Stimulated activated CD8-positive, alpha-beta memory T cell treated with anti-CD3 and anti-CD28 coated beads, Interleukin-4, amount 100 ng/mL, for 4 hours (primary cell): ENCODE measurements at places on chromosomes 4 and X.

- DNase-seq = no peak
Observed at GRCh38 chr4:156073976-156074375, 120.3 kb upstream of the CTSO start.

DNA sequence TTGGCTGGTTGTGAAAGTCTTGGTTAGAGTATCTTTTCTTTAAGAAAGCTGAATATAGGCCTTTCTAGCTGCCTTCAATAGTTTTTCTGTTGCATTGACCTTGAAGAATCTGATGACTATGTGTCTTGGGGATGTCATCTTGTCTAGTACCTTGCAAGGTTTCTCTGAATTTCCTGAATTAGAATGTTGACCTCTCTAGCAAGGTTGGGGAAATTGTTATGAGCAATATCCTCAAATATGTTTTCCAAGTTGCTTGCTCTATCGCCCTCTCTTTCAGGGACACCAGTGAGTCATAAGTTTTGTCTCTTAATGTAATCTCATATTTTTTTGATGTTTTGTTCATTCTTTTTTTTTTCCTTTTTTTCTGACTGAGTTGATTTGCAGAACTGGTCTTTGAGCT lies 194.7 kb downstream of the RAB28 start:
- DNase-seq = no peak

GRCh38 chr4:124913237-124913636 lies 200.7 kb upstream of the ANKRD50 start:
- DNase-seq = no peak

DNA sequence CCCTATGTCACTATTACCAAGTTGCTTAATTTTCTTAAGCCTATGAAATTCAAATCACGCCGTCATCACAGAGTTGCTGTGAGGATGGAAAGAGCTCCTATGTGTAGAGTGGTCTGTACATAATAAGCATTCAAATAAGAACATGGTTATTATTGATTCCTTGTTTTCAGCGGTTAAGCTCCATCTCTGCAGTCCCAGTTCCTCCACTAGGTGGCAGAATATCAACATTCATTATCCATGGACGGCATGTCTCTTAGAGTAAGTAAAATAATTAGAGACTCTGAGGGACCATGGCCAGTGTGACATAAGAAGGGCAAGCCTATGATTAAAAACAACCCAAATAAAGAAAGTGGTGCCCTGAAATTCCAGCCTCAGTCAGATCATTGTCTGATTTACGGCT lies 132.5 kb upstream of the NHS start:
- DNase-seq = no peak

DNA sequence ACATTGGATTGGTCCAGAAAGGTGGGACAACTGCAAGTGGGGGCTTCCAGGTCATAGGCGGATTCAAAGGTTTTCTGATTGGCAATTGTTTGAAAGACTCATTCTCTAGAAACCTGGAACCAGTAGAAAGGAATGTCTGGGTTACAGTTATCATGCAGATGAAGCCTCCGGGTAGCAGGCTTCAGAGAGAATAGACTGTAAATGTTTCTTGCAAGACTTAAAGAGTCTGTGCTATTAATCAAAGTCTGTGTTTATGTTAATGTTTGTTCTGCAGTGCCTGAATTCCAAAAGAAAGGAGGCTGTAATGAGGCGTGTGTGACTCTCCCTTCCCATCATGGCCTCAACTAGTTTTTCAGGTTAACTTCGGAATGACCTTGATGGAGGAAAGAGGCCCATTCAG lies 43.9 kb upstream of the GC start:
- DNase-seq = no peak

DNA sequence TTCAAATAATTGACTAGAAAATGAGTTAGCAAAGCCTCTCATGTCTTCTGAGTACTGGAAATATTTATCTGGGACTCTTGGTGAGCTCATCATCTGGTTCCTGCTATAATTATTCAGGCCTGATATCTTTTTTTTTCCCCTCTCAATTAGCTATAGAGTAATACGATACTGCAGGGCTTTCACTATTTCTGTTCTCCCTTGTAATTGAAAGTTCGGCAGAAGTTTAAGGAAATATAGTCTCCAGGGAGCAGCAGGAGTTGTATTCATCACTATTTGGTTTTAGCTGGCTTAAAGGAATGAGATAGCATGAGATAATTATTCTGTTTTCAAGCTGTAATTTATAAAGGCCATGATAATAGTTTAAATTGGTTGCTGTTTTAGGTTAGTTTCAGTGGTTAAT lies 378.6 kb upstream of the EPHA5 start:
- DNase-seq = no peak

GRCh38 chr4:188029114-188029513 lies 33.5 kb downstream of the ZFP42 start:
- no peak for DNase-seq

DNA sequence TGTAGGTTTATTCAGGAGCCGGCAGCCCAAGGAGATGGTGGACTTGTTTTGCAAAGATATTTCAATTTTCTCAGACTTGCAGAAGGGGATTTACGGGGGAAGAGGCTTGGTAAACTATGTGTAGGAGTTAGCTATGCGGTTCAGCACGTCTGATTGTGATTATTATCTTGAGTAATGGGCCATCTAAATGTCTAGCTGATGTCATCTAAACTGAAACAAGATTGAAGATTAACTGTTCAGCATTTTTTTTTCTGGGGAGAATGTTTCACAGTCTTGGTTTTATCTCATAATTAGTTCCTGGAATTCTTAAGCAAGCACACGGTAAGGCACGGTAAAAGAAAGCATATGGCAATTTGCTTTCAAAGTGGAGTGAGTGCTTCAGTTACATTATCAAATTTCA lies 207.3 kb upstream of the CXorf51B start:
- no peak for DNase-seq

- no peak for DNase-seq
Observed at GRCh38 chr4:89029591-89029990, 27.4 kb downstream of the FAM13A start.

GRCh38 chr4:53586121-53586816 lies 5.0 kb downstream of the LNX1 start:
- DNase-seq = no peak

- no peak for DNase-seq
Observed at GRCh38 chrX:477441-478012, 90.8 kb upstream of the PPP2R3B start.

- DNase-seq = no peak
Observed at GRCh38 chrX:112851806-112852205, 11.2 kb upstream of the AMOT start.

- DNase-seq = no peak
Observed at GRCh38 chr4:154332681-154333421, 158.7 kb downstream of the DCHS2 start.

GRCh38 chrX:25873196-25873595 lies 264.9 kb upstream of the MAGEB18 start:
- DNase-seq = no peak

DNA sequence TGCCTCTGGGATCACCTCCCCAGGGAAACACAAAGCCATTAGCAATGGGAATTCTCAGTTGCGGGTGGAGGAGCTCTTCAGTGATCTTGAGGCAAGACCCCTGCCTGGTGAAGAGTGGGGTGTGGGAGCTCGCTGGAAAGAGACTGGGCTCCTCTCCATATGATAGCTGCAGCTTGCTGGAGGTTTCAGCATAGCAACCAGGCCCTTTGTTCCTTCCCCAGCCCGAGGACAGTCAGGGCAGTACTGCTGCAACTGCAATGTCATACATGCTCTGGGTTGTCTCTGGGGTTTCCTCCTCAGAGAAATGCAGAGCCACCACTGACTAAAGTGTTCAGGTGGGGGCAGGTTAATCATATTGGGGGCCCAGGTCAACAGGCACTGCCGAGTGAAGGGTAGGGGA lies 81.3 kb downstream of the ARHGAP24 start:
- DNase-seq = no peak

GRCh38 chr4:2932321-2932950 lies 30.8 kb downstream of the NOP14 start:
- DNase-seq = no peak

GRCh38 chrX:10223276-10223675 lies 66.5 kb downstream of the CLCN4 start:
- DNase-seq = no peak

DNA sequence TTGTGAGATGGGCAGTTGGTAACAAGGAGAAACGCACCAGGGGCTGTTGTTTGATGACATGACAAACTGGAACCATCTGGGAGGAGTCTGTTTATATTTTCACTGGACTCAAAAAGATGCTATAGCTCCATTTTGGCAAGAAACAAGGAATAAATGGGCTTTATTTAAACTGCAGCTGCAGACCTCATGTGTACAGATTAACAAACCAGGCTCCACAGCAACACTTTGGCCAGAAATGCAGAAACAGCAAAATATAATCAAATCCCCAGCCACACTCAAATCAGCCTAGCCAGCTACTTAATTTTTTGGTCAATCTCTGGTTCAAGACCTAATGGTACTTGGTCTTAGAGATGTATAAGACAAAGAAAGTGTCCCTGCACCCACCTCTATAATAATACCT lies 52.7 kb downstream of the ASB9 start:
- DNase-seq = no peak

- DNase-seq = no peak
Observed at GRCh38 chr4:38698176-38698575, 34.2 kb downstream of the KLF3 start.

DNA sequence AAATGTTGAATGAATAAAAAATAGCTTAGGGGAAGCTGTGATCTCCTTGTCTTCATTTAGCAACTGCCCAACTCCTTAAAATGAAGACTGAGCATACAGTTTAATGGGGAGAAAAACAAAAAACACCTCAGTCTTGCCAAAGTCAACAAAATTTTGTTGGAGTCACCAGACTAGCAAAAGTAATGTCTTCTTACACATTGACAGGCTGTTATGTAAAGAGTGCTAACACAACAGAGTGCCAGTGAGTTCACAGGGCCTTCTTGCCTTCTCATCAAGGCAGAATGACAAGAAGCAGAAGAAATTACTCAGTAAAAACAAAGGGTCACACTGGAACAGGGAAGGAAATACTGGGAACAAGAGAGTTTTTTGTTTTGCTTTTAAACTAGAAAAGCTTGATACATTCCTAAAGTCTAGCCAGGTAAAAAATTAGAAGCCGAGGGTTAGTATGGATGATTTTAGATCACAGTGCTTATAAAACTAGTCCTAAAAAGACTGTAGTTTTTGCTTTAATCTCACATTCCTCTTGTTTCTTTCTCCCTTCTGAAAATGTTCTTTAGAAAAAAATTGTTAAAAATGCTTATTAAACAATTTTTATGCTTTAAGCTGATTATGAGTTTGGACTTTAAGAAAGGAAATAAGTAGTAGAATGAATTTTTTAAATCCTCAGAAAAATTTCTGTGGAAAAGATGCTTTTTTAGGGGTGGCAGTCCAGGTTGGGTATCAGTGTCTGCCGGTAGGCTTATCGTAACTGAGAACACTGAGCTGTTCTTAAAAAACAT lies 38.7 kb upstream of the FRAS1 start:
- DNase-seq = no peak

DNA sequence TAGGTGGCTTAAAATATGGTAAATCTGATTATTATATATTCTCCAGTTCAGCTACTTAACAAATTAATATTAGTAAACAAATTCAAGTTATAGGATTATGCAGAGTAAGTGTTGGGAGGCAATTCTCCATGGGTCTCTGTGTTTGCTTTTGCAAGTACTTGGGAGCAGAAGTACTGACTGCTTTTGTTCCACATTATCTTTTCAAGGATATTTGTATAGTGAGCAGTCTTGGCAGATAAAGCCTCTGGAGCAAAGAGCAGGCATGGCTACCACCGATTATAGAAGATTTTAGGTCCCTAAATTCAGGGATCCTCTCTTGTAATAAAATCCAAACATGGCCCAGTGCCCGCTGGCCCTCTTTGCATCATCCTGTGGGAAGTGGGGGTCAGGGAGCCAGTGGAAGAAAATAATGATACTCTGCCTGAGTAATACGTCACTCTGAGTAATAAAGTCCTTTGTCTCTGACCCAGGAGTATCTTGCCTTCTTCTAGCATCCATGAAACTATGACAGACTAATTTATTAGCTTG lies 23.2 kb downstream of the NDNF start:
- no peak for DNase-seq

DNA sequence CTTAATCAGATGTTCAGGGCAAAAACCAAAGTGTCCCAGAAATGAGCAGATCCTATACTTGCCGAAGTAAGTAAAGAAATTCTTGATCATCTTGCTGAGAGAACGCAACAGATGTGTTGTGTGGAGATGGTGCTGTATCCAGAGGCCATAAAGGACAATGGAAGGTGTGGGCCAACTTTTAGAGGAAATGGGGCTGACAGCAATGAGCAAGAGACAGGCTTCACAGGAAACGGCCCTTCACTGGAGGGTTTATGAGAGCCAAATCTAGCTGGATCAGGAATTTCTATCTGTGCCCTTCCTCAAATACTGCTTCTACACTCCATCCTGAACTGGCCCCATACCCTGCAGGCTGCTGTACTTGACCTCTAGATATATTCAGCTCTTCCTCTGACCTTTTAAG lies 583.9 kb upstream of the DIPK2B start:
- DNase-seq = no peak

GRCh38 chrX:153816831-153817690 lies 13.3 kb downstream of the PDZD4 start:
- no peak for DNase-seq
